ENCODE measurements at places on chromosomes 16 and 17.

DNA sequence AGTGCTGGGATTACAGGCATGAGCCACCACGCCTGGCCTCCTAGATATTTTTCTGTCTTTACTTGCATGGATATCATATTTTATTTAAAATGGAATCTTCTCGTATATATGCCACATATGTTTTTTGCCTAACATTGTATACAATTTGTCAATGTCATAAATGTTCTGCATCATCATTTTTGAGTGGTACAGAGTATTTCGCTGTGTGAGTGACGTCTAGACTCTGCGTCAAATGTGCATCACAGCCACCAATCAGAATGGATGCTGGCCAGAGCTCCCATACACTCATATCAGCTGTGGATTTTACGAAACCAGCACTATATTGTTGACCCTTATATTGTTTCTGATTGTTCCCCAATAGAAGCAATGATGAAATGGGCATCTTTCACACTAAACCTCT, 57.2 kb downstream of the ERCC4 start:
- DNase-seq, result no peak

DNA sequence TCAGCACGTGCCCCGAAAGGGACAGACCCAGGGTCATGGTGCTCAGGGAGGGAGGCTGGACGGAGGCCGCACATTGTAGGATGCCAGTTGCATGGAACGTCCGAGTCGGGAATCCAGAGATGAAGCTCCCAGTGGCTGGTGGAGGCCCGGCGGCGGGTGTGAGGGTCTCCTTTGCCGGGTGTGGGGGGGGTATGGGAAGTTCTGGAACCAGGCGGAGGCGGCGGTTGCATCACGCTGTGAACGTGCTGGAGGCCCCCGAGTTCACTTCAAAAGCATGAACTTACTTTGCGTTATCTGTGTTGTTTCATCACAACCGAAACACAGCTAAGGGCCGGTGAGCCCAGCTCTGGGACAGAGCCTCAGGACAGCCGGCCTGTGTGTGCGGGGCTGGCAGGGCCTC, 73.4 kb upstream of the GNG13 start:
- DNase-seq, result no peak

- peak; percentile 84 for DNase-seq
Observed at GRCh38 chr17:74631468-74632450, 8.2 kb upstream of the CD300E start.

GRCh38 chr16:3095869-3096268, 3.2 kb downstream of the ZSCAN10 start:
- DNase-seq, result no peak

- DNase-seq, result no peak
Observed at GRCh38 chr16:12026741-12027490, 50.4 kb downstream of the SNX29 start.

DNA sequence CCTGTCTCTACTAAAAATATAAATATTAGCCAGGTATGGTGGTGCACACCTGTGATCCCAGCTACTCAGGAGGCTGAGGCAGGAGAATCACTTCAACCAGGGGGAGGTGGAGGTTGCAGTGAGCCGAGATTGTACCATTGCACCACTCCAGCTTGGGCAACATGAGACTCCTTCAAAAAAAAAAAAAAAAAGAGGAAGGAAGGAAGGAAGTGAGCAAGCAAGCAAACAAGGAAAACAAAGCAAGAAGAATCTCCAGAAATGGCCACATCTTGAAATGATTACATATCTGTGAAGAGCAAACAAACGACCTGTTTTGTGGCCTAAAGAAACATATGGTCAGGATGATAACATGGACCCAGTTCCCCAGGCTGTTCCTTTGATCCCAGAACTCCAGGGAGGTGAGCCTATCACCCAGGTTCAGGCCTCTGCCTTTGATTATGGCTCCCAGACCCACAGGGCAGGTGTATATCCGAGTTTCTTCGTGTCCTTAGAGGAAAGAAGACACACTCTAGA, 8.9 kb downstream of the ACOX1 start:
- DNase-seq, result no peak

GRCh38 chr16:30488764-30489605, 16.4 kb downstream of the ITGAL start:
- no peak for DNase-seq

DNA sequence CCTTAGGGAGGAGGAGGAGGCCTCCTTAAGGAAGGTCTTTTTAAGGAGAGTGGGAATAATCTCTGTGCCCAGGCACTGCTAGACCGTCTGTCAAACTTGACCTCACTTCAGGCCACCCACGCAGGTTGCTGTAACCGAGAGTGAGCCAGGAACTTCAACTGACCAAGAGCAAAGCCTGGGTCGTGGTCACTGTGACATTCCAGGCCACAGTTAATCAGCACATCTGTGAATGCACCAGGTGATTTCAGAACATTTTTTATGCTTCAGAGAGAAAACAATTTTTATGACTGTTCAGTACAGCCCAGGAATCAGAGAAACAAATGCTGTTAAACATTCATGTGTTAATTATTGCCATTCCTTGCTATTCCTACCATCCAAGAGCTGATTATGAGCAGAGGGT, 226.6 kb upstream of the ASIC2 start:
- DNase-seq, result no peak

GRCh38 chr17:18093616-18094408, 6.1 kb downstream of the DRG2 start:
- DNase-seq, result no peak

DNA sequence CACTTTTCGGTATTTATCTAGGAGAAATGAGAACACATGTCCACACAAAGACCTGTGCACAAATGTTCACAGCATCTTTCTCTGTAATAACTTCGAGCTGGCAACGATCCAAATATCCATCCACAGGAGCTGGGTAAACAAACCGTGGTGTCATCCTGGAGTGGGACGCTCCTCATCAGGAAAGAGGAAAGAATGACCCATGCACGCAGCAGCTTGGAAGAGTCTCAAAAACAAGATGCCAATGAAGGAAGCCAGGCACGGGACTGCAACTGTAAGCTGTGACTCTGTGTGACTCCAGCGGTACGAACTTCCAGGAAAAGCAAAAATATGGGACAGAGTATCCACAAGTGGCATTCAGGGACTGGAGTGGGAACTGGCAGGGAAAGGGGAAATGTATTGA, 36.7 kb upstream of the CIBAR2 start:
- no peak for DNase-seq

GRCh38 chr17:30263552-30264333, 28.0 kb downstream of the BLMH start:
- DNase-seq, result no peak

GRCh38 chr17:44672479-44673093, 16.3 kb downstream of the MEIOC start:
- peak; percentile 7 for DNase-seq

DNA sequence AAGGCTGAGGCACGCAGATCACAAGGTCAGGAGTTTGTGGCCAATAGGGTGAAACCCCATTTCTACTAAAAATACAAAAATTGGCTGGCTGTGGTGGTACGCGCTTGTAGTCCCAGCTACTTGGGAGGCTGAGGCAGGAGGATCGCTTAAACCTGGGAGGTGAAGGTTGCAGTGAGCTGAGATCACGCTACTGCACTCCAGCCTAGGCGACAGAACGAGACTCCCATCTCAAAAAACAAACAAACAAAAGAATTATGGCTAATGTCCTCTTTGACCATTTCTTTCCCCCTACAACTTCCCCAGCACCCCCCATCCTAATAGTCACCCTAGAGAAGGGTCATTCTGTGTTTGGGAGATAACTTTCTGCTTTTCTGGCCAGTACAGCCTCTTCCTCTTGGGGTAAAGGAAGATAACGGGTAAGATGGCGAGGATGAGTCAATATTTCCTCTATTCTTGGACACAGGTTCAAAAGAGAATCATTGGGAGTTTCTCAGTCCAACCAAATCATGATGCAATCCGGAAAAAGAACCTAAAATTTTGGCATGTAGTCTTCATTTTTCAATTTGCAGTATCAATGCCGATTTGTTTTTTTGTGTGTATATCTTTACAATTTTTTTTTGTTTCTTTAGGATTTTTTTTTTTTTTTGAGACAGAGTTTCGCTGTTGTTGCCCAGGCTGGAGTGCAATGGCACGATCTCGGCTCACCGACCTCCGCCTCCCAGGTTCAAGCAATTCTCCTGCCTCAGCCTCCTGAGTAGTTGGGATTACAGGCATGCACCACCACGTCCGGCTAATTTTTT, 107.6 kb upstream of the MED13 start:
- no peak for DNase-seq

DNA sequence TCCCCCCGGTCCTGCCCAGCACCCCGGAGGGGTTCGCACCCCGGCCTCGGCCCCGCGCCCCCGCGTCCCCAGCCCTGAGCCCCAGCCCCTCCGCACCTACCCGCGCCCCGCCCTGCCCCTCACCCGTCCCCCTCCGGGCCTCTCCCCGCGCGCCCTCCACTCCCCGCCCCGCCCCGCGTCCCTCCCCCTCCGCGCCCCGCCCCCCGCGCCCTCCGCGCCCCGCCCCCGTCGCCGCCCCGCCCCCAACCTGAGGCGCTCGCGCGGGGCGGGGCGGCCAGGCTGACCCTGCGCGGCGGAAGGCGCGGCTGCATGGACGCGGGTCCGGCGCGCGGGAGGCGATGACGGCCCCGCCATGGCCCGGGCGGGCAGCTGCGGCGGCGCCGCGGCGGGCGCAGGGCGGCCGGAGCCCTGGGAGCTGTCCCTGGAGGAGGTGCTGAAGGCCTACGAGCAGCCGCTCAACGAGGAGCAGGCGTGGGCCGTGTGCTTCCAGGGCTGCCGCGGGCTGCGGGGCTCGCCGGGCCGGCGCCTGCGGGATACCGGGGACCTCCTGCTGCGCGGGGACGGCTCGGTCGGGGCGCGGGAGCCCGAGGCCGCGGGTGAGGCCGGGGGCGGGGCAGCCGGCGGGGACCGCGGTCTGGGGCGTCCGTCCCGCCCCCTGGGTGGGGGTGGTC, at the start of gene SPIRE2:
Gene SPIRE2, plus strand, starts transcription at position 277 of the 671 bp plus-strand sequence. Its CDS starts 76 bp downstream, at position 353.
- no peak for DNase-seq

DNA sequence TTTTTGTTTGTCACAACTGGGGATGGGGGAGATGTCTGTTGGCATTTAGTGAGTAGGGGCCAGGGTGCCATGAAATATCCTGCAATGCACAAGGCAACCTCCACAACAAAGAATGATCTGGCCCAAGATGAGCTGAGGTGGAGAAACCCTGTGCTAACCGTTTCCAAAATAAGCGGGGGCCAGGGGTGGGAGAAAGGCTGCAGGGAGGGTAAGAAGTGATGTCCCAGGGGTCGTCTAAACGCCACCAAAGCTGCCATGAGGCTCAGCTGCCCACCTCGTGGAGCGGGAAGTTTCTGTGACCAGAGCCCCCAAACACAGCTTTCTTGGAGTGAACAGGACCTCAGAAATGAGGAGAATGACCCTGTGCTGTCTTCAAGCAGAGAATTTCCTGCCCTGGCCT, 76.5 kb upstream of the CDH5 start:
- no peak for DNase-seq

DNA sequence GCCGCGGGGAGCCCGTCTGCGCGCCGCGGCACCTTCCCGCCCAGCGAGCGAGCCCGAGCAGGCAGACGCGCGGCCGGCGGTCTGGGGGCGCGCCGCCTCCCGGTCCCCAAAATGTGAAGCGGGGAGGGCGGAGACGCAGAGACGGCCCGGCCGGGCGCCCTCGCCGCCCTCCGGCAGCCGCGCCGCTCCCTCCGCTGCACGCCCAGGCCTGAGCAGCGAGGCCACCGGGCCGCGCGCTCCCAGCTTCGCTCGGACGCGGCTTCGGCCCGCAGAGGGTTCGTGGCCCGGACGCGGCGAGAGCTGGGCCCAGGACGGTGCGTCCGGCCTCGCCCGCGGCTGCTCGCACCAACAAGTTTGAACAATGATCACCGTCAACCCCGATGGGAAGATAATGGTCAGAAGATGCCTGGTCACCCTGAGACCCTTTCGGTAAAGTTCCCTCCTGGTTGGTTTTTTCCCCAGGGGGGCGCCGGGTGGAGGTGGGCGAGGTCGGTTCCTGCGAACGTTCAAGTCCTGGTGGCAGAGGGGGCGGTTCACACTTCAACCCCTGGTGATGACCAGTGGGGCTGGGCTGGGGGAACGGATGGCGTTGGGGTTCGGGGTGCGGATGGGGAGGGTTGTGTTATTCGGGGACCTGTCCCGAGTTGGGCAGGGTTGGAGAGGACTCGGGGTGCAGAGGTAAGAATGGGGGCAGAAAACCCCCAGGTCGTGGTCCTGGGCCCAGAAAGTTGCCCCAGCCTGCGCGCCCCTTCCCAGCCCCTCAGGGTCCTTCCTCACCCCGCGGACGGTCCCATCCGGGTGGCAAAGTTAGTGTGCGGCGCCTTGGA, 678 bp downstream of the MGAT5B start:
- no peak for DNase-seq

DNA sequence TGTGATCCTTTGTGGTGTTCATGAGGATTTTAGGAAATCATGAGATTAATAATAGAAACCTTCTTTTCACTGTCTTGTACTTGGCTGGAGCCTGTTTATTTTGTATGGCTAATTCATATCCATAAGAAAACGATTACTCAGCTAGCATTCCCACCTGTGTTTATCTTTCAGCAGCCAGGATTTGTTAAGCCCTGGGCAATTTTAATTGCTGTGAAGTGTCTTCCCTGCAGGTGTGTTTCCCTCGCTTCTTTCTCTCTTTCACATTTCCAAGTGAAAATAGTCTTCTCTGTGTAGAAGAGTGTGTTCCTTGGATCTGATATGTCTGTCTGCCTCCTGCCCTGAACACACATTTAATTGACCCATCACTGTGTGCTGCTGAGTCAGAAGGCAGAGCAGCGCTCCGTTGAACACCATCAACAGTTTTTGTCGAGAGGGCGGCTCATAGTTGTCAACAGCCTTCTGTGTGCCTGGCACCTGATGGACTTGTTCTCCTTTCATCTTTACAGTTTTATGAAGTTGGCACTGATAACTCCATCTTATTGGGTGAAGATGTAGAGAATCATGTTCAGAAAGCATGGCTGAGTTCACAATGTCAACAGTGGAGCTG, 83.2 kb downstream of the SPECC1 start:
- DNase-seq, result no peak

DNA sequence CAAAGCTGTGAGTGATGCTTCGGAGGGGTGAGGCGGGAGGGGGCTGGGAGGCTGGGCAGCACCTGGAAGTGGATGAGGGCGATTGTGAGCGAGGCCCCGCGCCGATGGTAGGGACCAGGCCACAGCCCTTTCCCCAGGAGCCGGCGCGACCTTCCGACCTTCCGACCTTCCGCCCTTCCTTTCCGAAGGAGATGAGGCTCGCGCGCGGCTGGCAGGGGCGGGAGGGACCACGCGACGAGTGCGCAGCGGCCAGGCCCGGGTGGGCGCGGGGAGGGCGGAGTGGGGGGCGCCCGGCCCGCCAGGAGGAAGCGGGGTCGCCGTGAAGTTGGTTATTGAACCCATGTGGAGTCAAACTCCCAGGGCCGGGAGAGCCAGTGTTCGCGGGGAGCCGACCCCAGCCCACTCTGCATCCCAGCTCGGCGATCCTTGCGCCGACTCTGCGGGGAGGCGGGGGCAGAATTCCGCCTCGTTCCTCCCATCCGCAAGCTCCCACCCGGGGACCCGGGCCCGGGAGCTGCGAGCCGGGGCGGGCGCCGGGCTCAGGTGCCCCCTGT, 56.6 kb downstream of the RAP1GAP2 start:
- DNase-seq, result no peak

DNA sequence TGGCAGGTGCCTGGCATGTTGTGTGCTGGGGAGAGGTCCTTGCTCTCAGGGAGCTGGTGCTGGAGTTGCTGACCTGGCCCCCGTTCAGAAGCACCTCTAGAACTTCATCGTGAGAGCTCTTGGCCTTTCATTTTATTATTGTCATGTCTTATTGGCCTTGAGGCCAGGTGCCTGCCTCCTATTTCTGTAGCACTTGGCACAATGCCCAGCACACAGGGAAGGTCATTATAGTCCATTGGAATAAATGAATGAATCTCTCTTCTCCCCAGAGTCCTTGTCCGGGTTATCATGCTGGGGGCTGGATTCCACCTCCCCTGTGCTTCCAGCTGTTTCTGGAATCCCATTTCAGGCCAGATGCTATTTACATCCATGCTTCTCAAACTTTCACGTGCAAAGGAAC, 169.2 kb downstream of the HAPSTR1 start:
- DNase-seq, result no peak
